Testis (tissue), 5 donors: ENCODE measurements at places on chromosomes 7 and 10. TPM values are rescaled to one million over a fixed set of nuclear protein-coding genes. Genes with fewer than 3 reads are reported as not detected.
A peak's percentile ranks its signal among the peaks of the same experiment; 100 is the strongest.

GRCh38 chr7:137798073-137798763 is 48.6 kb downstream of the DGKI start:
- no peak for DNase-seq
- H3K4me1 ChIP-seq, result no peaks in the 10 kb centered on the region
- no peaks in the 10 kb centered on the region for H3K36me3 ChIP-seq
- H3K27me3 ChIP-seq, result no peaks in the 10 kb centered on the region
- H3K27ac ChIP-seq, result no peak overlapping the region

DNA sequence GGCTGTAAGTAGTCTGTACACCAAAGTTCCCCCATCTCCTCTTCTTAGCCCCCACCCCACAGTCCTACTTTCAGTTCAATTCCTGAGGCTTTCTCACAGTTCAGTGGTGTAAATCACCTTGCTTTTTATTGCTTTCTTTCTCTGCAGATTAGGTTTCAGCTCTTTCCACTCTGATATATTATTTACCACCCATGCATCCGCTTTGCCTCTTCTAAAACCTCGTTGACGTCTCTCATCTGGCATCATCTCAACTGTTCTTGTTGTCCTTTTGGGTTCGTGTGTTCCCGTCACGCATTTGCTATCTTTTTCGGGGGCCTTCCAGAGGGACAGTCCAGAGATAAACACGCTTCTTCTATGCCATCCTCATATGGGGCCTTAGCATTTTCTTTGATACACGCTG is 597.9 kb upstream of the DPP6 start:
- H3K27ac ChIP-seq, result no peak overlapping the region
- no peaks in the 10 kb centered on the region for H3K36me3 ChIP-seq

DNA sequence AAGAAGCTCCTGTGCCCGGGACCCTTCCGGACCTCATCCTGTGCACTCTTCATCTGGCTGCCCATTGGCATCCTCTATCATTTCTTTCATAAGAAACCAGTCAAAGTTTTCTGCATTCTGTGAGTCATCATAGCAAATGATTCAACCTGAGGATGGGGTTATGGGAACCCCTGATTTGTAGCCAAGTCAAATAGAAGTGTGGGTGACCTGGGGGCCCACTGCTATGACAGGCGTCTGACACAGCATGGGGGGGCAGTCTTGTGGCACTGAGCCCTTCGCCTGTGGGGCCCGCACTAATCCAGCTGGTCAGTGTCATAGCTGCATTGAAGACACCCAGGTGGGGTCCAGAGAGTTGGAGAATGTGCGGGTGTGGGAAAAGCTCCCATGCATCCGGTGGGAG is 230.4 kb downstream of the USP6NL start:
- no peaks in the 10 kb centered on the region for H3K27me3 ChIP-seq
- H3K4me3 ChIP-seq, result no peak overlapping the region
- no peaks in the 10 kb centered on the region for H3K36me3 ChIP-seq
- H3K27ac ChIP-seq, result no peak overlapping the region

- no peaks in the 10 kb centered on the region for H3K27me3 ChIP-seq
- H3K4me3 ChIP-seq, result no peak overlapping the region
- no peak for DNase-seq
These were observed 268.9 kb upstream of the PFKP start for GRCh38 chr10:2798336-2799022.

DNA sequence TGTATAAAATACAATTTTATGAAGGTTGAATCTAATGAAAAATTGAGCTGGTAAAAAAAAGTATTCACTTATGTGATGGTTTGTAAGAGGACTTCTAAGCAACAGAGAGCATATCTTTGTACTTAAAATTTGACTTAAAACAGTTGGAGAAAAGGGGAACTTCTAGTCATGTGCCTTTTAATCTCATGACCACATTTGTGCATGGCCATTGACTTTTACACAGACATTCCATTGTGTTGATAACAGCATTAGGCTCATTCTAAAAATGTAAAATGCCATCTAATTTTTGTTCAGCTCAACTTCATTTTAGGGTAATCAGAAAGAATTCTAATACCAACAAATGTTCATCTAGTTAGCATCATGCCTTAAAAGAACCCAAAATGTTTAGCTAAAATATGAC is 119.9 kb downstream of the HPSE2 start:
- H3K27me3 ChIP-seq, result no peaks in the 10 kb centered on the region
- no peak overlapping the region for H3K27ac ChIP-seq
- no peaks in the 10 kb centered on the region for H3K4me1 ChIP-seq
- no peak overlapping the region for H3K4me3 ChIP-seq
- no peaks in the 10 kb centered on the region for H3K36me3 ChIP-seq

GRCh38 chr10:5549462-5550249 is 24.9 kb downstream of the CALML3 start:
- DNase-seq, result no peak
- H3K27ac ChIP-seq, result no peak overlapping the region
- no peaks in the 10 kb centered on the region for H3K27me3 ChIP-seq
- peaks cover 32% of the 10 kb centered on the region for H3K4me1 ChIP-seq
- H3K4me3 ChIP-seq, result no peak overlapping the region
- no peaks in the 10 kb centered on the region for H3K36me3 ChIP-seq

DNA sequence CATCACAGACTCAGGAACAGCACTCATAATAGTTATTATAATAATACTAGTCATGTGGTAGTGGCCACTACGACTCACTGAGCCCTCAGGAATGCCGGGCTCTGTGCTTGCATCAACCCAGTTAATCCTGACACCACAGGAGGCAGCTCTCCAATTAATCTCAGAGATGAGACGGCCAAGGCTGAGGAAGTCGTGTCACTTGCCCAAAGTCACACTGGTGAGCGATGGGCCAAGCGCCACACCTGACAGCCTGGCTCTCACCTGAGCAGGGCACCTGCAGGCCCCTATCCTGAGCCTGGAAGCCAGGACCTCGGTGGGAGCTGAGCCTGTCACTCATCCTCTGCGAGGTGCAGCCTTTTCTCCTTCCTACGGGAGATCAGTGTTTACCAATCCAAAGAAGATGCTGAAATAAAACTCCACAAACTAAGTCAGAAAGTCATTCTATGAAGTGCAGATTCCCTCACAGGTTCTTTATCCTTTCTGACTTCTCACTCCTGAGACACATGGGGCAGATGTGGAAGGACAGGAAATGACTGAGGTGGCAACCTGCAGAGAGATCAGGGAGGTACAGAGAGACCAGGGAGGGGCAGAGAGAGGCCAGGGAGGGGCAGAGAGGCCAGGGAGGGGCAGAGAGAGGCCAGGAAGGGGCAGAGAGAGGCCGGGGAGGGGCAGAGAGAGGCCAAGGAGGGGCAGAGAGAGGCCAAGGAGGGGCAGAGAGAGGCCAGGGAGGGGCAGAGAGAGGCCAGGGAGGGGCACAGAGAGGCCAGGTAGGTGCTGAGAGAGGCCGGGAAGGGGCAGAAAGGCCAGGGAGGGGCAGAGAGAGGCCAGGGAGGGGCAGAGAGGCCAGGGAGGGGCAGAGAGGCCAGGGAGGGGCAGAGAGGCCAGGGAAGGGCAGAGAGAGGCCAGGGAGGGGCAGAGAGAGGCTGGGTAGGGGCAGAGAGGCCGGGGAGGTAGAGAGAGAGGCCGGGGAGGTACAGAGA is 38.5 kb downstream of the VIPR2 start:
- no peak for DNase-seq
- no peaks in the 10 kb centered on the region for H3K36me3 ChIP-seq
- no peak overlapping the region for H3K27ac ChIP-seq
- H3K4me3 ChIP-seq, result no peak overlapping the region
- peaks cover 3% of the 10 kb centered on the region for H3K4me1 ChIP-seq

DNA sequence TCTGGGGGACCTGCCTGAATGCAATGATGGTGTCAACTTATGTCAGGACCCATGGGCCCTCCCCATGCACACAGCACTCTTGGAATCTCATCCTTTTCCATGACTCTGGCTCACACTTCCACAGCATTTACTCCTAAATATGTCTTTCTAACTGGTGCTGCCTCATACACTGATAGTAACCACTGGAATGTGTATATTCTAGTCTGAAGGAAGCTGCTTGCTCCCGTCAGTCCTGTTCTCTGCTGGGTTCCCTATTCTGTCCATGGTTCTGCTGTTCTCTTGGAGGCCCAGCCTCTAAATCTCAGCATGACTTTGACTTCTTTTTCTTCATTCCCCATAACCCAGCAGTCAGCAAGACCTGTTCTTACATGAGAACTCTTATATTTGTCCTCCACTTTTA is 1055.1 kb downstream of the KCNMA1 start:
- peaks cover 4% of the 10 kb centered on the region for H3K4me1 ChIP-seq
- no peak for DNase-seq
- no peaks in the 10 kb centered on the region for H3K27me3 ChIP-seq
- no peak overlapping the region for H3K4me3 ChIP-seq
- no peaks in the 10 kb centered on the region for H3K36me3 ChIP-seq
- no peak overlapping the region for H3K27ac ChIP-seq

GRCh38 chr10:122267849-122268737 is 3.0 kb upstream of the BTBD16 start:
- H3K4me3 ChIP-seq, result no peak overlapping the region
- H3K27me3 ChIP-seq, result no peaks in the 10 kb centered on the region
- H3K4me1 ChIP-seq, result no peaks in the 10 kb centered on the region
- no peaks in the 10 kb centered on the region for H3K36me3 ChIP-seq
- peak; percentile 74 for DNase-seq
- H3K27ac ChIP-seq, result no peak overlapping the region

DNA sequence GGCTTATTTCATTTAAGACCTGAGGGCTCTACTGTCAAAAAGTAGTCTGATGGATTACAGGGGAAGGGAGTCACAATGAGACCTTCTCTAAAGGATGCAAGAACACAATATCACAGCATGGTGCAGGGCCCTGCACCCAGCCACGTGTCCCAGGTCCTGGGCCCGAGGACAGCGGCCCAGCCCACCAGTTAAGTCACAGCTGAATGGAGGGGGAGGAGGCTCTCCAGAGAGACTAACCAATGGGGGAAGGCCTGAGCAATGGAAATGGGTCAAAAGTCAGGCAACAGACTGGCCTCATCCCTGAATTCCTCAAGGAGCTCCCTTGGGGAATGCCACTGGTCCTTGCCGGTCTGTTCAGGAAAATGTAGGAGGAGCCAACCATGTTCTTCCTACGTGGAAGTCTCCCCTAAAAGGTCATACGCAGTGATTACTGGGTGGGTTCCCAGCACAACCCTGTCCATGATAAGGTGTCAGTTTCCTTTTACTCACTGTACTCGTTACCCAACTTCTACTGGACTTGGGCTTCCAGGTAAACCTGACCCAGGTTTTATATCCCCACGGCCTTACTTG is 28.3 kb downstream of the CCDC3 start:
- H3K27ac ChIP-seq, result no peak overlapping the region
- DNase-seq, result no peak
- H3K4me3 ChIP-seq, result no peak overlapping the region

DNA sequence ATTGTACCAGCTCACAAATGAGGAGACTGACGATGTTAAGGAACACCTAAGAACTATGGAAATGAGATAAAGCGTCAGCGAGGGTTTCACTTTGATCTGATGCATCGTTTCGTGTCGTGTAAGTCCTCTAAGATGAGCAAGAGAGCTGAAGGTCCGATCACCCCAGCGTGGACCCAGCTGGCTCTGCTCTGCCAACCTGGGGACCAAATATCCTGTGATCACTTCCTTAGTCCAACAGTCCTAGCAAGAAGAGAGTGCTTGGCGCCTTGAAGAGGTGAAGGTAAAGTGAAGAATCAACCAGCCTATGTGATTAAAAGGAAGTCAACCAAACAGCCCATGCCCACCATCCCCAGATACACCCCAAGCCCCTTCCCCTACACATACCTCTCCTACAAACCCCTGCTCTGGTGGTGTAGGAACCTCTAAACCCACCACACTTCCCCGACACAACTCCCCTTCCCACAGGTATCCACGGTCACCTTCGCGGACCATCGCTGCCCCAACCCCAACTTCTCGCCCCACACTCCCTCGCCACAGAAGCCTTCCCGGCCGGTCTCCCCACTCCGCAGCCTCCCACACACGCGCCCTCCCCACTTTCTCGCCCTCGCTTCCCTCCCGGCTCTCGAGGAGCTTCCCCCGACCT is 722 bp downstream of the UPF2 start:
- H3K27ac ChIP-seq, result peak overlapping the region; percentile 98
- H3K27me3 ChIP-seq, result no peaks in the 10 kb centered on the region
- no peaks in the 10 kb centered on the region for H3K36me3 ChIP-seq
- peaks cover 5% of the 10 kb centered on the region for H3K4me1 ChIP-seq
- peak overlapping the region; percentile 96 for H3K4me3 ChIP-seq

The LRRN3 gene
- 49.1 TPM for total RNA-seq

The PKD2L1 gene
- 0.99 TPM for total RNA-seq

The HECW1 gene
- total RNA-seq, result 5.0 TPM

The ENTPD7 gene
- 6.3 TPM for total RNA-seq

The BTBD16 gene
- 5.3 TPM for total RNA-seq
